HEK293T (cell line): ENCODE measurements at places on chromosomes 4 and X.

DNA sequence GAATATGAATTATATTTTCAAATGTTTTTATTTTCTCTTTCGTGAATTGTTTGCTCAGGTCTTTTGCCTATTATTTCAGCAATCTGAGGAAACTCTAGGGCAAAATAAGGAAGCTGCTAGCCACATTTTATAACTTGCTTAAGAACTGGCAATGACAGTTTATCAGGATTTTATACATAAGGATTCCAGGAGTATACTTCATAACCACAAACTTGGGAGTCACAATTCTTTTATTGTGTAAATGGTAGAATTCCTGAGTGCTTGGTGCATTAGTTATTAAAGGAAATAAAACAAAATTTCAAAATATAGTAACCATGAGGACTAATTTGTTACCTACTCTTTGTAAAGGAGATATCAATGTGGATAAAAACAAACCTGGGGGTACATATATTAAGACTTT, 54.4 kb downstream of the PALLD start:
- no peak for DNase-seq

DNA sequence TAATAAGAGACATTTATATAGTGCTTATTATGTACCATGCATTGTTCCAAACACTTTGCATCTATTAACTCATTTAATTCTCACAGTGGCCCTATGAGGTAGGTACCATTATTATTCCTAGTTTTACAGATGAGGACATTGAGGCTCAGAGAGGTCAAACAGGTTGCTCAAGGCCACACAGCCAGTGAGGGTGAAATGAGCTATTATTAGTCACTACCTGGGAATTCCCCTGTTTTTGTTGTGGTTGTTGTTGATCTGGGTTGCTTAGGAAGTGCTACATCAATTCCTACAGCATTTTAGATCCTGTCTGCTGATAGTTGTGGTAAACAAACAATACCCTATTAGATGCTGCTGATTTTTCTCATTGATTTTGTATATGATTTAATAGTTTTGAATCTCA, 41.2 kb downstream of the APLN start:
- no peak for DNase-seq

- no peak for DNase-seq
These were observed 129.3 kb upstream of the CHRDL1 start for GRCh38 chrX:110924871-110925270.

DNA sequence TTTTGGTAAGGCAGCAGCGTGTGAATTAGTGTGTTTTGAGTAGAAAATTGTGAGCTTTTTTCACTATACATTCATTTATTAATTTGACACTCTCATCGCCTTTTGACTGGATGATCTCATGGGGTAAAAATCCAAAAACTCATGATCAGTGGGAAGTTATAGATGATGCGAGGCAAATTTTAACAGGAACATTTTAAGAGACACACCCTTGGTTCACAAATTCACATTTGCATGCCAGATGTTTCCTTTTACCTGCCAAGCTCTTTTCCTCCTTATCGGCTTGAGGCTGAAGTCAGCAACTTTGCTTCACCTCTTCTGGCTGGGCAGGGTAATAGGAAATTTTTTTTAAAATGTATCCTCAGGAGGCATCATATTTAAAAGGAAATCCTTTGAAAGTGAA, 318.0 kb upstream of the HS3ST1 start:
- DNase-seq = no peak

DNA sequence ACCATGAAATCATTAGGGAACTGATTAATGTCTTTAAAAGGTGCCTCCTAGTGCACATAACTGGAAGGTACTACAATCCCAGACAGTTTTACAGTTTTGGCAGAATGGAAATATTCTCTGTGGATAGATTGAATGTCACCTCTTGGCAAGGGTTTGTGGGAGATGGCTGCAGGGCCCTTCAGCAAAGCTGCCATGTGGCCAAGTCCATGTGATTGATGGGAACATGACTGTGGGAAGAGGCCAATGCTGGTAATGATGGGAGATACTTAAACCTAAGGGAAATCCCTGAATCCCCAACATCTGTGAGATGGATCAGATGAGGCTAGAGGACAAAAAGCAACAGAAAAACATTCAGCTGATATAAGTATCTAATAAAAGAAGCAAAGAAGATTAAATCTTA, 493.7 kb downstream of the MAGEE1 start:
- DNase-seq = no peak

- DNase-seq = no peak
These were observed 113.3 kb downstream of the ELOVL6 start for GRCh38 chr4:110085131-110085530.

- DNase-seq = no peak
These were observed 15.6 kb upstream of the ART3 start for GRCh38 chr4:76058888-76059426.

- DNase-seq = no peak
These were observed 204.1 kb downstream of the PTTG2 start for GRCh38 chr4:38164346-38164745.

- peak; percentile 40 for DNase-seq
These were observed 58.4 kb upstream of the COX18 start for GRCh38 chr4:73127839-73128453.

GRCh38 chr4:94827481-94828110, 69.8 kb downstream of the BMPR1B start:
- DNase-seq = no peak

DNA sequence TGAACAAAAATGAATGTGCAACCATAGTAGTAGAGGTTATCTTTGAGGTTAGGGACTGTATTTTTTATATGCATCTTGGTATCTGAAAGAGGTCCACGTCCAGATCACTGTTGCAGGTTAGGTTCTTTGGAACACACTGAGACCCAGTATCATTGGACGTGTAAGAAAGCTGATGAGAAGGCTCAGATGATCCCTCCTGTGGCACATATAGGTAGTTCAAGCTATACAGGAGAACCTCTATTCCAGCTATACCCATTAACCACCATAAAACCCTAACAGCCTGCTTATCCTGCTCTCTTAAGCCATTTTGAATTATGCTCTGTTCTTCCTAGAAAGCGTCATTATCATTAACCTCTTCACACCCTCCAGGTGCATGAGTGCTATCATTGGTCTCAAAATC, 930.7 kb upstream of the HS3ST1 start:
- DNase-seq = peak; percentile 4

GRCh38 chr4:186458050-186458449, 97.3 kb downstream of the MTNR1A start:
- no peak for DNase-seq

- DNase-seq = no peak
These were observed 740.1 kb downstream of the KLHL13 start for GRCh38 chrX:117376460-117376859.

DNA sequence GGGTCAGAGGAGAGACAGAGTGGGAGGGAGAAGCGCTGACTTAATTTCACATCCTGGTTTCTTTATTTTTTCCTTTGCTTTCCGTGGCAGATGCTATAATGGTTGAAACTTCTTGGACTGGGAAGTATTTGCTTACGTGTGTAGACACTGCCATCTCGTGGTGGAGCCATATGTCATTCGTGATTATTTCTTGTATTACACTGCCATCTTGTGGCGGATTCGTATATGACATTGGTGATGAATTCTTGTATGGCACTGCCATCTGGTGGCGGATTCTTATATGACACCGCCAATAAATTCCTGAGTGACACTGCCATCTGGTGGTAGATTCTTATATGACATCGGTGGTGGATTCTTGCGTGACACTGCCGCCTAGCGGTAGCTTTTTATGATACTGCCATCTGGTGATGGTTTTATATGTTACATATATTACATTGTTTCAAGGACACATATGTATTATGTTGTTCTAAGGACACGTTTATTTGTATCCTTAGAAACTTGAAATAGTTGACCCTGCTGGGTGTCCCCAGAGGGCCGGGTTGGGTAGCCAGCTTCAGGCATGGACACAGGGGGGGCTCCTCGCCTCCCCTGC, 37.3 kb upstream of the CLCN4 start:
- DNase-seq = peak; percentile 45

DNA sequence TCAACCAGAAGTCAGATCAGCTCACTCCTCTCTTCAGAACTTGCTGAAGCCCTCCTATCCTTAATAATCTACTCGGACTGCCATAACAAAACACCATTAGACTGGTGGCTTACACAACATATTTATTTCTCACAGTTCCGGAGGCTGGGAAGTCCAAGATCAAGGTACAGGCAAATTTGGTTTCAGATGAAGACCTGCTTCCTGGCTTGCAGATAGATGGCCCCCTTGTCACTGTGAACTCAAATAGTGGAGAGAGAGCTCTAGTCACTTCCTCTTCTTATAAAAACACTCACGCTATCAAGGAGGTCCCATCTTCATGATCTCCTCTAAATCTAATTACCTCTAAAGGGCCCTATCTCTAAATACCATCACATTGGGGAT, 125.1 kb downstream of the CAMK2D start:
- no peak for DNase-seq

DNA sequence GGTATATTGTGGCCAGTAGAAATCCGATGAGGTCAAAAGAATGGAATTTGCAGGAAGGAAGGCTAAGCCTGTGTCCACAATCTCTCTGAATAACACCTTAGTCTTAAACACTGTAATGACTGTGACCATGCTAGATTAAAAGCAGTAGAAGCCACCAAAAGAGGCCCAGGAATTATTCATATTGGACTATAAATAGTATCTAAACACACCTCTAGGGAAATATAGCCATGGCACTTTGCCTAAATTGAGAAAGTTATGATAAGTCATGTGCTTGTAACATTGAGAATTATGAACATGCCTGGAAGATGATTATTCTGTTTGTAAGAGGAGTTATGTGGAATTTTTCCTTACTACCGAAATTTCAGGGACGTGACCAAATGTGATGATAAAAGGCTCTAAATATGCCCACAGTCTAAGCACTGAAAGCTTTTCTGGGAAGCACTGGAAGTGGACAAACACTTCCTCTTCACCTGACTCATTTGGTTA, 298.5 kb downstream of the KCTD8 start:
- DNase-seq = no peak

GRCh38 chr4:90240333-90240732, 113.1 kb downstream of the CCSER1 start:
- DNase-seq = no peak

DNA sequence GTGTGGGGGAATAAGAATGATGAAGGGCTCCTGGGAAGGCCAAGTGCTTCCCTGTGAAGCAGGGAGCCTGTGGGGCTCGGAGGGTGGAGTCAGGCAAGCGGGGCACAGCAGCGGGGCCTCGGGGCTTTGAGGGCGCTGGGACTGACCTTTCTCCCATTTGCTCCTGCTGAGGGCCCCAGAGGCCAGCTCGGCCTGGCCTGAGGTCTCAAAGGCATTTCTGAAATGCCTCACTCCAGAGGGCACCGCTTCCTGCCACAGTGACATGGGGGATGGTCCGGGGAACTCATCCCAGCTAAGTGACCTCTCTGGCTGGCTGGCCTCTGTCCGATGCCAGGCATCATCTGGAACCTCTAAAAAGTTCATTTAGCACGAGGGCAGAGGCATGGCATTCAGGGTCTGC, 98.8 kb upstream of the STX18 start:
- no peak for DNase-seq

DNA sequence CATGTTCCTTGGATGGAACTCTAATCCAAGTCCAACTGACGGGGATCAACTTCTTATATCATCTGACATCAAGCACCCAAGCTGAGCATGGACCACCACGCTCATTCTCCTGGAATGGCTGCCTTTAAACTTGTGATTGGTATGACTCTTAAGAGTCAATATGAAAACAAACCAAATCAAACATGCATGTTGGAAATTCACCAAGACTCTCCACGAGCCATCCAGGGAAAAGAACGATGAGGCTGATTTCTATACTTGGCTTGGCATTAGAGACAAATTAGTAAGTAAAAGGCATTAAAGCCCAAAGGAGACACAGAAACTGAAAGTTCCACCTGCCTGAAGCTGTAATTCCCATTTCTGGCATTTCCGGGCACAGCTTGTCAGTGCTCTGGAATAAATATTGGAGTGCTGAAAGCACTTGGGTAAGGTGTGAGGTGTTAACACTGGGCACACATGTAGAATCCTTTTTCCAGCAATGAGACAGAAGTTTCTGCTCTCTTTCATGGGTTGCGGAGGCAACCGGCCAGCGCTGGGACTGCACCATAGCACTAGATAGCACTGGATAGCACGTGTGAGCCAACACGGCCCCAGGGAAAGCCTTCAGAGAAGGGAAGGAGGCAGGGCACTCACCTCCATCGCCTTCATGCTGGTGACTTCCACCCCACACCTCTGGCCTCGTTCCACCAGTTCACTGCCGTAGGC, 42.1 kb upstream of the CENPU start:
- no peak for DNase-seq

DNA sequence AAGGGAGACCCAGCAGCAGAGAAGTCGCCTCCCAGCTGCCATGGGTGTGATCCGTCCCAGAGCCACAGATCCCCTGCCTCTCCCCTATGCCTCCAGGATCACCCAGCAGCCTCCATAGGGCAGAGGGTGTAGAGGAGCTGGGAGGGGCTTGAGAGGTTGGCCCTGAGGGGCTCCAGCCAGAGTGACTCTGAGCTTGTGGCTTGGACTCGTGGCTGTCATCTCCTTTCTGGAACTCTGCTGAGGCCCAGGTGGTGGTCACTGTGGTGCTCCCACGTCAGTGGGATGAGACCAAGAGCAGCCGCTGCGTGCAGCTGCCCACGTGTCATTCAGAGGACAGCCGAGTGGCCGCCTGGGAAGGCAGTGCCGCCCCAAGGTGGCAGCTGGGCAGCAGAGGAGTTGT, 4.2 kb downstream of the TACC3 start:
- no peak for DNase-seq

DNA sequence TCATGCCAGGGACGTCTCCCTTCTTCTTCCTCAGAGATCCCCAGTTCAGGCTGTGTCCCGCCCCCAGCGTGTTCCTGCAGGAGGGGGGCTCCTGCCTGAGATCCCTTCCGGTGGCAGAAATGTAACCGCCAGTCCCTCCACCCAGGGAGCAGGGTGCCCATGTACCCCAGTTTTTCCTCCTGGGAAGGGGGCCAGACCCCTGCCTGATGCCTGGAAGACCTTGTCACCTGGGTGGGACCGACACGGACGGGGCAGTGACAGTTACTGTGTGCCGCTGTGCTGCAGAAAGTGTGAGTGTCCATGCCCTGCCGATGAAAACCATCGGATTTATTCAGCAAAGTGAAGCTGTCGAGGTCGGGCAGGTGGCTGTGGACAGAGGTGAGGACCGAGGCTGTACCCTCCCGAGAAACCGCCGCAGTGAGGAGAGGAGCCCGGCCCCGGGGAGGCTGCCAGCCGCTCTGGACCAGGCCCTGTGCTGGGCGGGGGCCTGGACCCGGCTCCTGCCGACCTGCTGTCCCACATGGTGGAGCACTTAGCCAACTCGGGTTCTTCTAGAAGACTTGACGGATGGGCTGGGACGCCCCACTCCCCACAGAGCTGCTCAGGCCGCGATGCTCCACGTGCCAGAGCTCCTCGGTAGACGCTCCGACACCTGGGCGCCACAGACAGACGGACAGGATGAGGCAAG, 36.7 kb upstream of the HMX1 start:
- no peak for DNase-seq

- DNase-seq = no peak
These were observed 105.3 kb upstream of the SMIM10 start for GRCh38 chrX:134885336-134886001.

DNA sequence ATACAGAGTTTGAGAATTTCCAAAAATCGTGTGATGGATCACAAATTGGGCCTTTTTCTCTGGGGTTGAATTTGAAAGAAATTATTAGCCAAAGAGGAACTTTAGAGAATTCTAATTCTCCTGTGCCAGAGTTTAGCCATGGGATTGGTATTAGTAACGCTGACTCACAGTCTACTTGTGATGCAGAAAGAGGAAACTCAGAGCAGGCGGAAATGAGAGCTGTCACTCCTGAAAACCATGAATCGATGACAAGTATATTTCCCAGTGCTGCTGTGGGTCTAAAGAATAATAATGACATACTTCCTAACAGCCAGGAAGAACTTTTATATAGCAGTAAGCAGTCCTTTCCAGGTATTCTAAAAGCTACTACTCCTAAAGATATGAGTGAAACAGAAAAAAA, 64.9 kb downstream of the N4BP2 start:
- DNase-seq = no peak
